ENCODE measurements at places on chromosomes 1 and 21. TPM values are rescaled to one million over a fixed set of nuclear protein-coding genes. Genes with fewer than 3 reads are reported as not detected.

Gene GJA9
- total RNA-seq = not detected

Gene MYOC
- not detected for total RNA-seq

Gene RGS16
- total RNA-seq = 6.9 TPM

Gene DENND2C
- 3.4 TPM for total RNA-seq

Gene ZNF648
- total RNA-seq = 1.4 TPM

Gene FLG2
- not detected for total RNA-seq

Gene IQCC
- total RNA-seq = 5.1 TPM

Gene PPFIA4
- total RNA-seq = 3.9 TPM

Gene AQP10
- total RNA-seq = not detected

Gene CLDN17
- not detected for total RNA-seq

Gene PAPPA2
- 0.81 TPM for total RNA-seq

Gene INSRR
- not detected for total RNA-seq

Gene ABCA4
- total RNA-seq = not detected

Gene SNX7
- total RNA-seq = 23.8 TPM

Gene TSPAN2
- total RNA-seq = 9.4 TPM

Gene CHI3L2
- not detected for total RNA-seq

Gene DCDC2B
- not detected for total RNA-seq

Gene FLG
- not detected for total RNA-seq

Gene CLSTN1
- 101 TPM for total RNA-seq

Gene RPS6KC1
- 16.9 TPM for total RNA-seq

Gene SLC37A1
- 34.8 TPM for total RNA-seq

Gene OR10K1
- not detected for total RNA-seq

Gene ODF2L
- total RNA-seq = 21.5 TPM

Gene OR2T34
- total RNA-seq = not detected

Gene NT5C1A
- total RNA-seq = not detected

Gene OR10J1
- total RNA-seq = not detected

Gene SPATA1
- total RNA-seq = 0.61 TPM

Gene SLC16A4
- 0.17 TPM for total RNA-seq

Gene OR2G3
- not detected for total RNA-seq

Gene CHAF1B
- total RNA-seq = 19.3 TPM

Gene TNFRSF1B
- 0.68 TPM for total RNA-seq

Gene PRAMEF1
- not detected for total RNA-seq

Gene A3GALT2
- not detected for total RNA-seq

Gene HHIPL2
- total RNA-seq = 0.15 TPM

Gene CD1E
- total RNA-seq = not detected

Gene ATXN7L2
- 17.3 TPM for total RNA-seq

Gene FCGR2B
- total RNA-seq = not detected

Gene SERTAD4
- 3.9 TPM for total RNA-seq

Gene AIRE
- total RNA-seq = 0.17 TPM

Gene PGBD5
- 19.0 TPM for total RNA-seq

Gene GPR25
- not detected for total RNA-seq

Gene TMEM269
- 0.44 TPM for total RNA-seq

Gene TINAGL1
- total RNA-seq = 2.5 TPM

Gene SPRR1B
- total RNA-seq = not detected

Gene TRIM67
- total RNA-seq = not detected

Gene TDRD5
- total RNA-seq = 0.33 TPM

Gene CENPF
- 113 TPM for total RNA-seq

Gene LMX1A
- not detected for total RNA-seq

Gene FMO5
- total RNA-seq = 0.72 TPM

Gene S100A1
- total RNA-seq = not detected

Gene NBPF14
- total RNA-seq = 4.9 TPM

Gene GNAT2
- total RNA-seq = not detected

Gene ADAMTSL4
- total RNA-seq = 6.1 TPM

Gene WDTC1
- 19.0 TPM for total RNA-seq

Measured in H9 (cell line).